ENCODE measurements at places on chromosomes 13 and 19.

- H3K4me3 ChIP-seq, result no peak overlapping the region
- no peaks in the 10 kb centered on the region for H3K4me1 ChIP-seq
- no peaks in the 10 kb centered on the region for H3K27me3 ChIP-seq
- no peak for DNase-seq
- peaks cover 8% of the 10 kb centered on the region for H3K36me3 ChIP-seq
Measured at GRCh38 chr13:73075546-73075945, 16.7 kb downstream of the KLF5 start.

GRCh38 chr19:38543807-38544568 is 73.8 kb downstream of the MAP4K1 start:
- no peaks in the 10 kb centered on the region for H3K27me3 ChIP-seq
- no peak overlapping the region for H3K27ac ChIP-seq
- peak overlapping the region; percentile 26 for H3K4me3 ChIP-seq
- no peak for DNase-seq

DNA sequence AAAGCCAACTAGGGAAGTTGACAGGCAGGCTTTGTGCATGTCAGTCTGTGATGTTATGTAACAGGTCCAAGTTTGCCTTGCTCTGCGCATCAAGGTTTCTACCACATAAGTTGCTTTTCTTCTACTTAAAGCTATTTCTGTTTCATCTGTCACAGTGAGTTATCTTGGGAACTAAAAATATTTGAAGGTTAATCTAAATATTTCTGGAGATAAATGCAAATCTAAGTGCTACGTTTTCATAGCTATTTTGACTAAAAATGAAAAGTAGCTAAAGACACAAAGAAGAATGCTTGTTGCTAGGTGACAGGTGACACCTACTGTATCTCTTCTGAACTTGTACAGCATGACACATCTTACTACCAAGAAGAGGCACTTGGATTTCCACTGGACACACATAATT is 135.6 kb downstream of the KLF12 start:
- H3K36me3 ChIP-seq, result no peaks in the 10 kb centered on the region
- no peaks in the 10 kb centered on the region for H3K4me1 ChIP-seq
- no peaks in the 10 kb centered on the region for H3K27me3 ChIP-seq
- no peak overlapping the region for H3K27ac ChIP-seq
- H3K4me3 ChIP-seq, result no peak overlapping the region

GRCh38 chr13:91704398-91704797 is 306.0 kb downstream of the GPC5 start:
- no peaks in the 10 kb centered on the region for H3K36me3 ChIP-seq
- H3K27ac ChIP-seq, result no peak overlapping the region
- H3K27me3 ChIP-seq, result no peaks in the 10 kb centered on the region
- no peak for DNase-seq
- no peak overlapping the region for H3K4me3 ChIP-seq
- H3K4me1 ChIP-seq, result no peaks in the 10 kb centered on the region

DNA sequence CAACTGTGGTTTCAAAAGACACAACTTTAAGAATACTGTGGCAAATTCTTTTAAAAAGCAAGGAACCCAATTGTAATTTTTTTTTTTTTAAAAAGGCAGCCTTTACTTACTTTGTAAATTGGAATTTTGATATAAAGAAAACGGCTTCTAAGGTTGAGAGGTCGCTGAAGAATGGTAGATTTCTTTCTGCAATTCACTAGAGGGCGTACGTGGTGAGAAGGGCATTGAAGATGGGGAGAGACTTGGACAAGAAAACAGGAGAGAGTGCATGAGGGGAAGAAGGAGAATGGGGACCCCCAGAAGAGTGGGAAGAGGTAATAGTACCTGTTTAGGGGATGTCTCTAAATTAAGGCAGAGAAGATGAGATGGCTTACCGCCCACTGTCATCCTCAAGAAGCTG is 33.5 kb upstream of the PABPC3 start:
- no peaks in the 10 kb centered on the region for H3K27me3 ChIP-seq
- no peak overlapping the region for H3K27ac ChIP-seq
- DNase-seq, result no peak
- H3K4me3 ChIP-seq, result no peak overlapping the region

DNA sequence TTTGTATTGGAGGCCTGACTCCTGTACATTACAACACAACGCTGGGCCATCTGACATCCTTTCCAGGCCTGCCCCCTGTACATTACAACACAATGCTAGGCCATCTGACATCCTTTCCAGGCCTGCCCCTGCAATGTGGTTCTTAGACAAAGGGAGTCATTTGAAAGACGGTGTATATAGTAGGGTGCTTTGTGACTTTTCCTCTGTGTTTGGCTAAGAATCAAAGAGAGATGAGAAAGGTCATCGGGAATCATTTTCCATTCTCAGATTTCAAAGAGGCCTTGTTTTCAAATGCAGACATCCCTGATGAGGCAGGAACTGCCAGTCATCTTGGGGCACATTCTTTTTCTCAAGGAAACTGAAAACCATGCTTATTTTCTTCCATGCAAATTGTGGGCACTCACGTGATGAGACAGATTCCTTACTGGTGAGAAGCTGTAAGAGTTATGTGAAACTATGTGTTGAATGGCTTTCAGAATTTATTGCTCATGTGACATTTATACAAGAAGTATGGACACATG is 551.6 kb downstream of the MYO16 start:
- H3K4me1 ChIP-seq, result no peaks in the 10 kb centered on the region
- no peak for DNase-seq
- H3K4me3 ChIP-seq, result no peak overlapping the region
- H3K27me3 ChIP-seq, result no peaks in the 10 kb centered on the region
- H3K27ac ChIP-seq, result no peak overlapping the region

DNA sequence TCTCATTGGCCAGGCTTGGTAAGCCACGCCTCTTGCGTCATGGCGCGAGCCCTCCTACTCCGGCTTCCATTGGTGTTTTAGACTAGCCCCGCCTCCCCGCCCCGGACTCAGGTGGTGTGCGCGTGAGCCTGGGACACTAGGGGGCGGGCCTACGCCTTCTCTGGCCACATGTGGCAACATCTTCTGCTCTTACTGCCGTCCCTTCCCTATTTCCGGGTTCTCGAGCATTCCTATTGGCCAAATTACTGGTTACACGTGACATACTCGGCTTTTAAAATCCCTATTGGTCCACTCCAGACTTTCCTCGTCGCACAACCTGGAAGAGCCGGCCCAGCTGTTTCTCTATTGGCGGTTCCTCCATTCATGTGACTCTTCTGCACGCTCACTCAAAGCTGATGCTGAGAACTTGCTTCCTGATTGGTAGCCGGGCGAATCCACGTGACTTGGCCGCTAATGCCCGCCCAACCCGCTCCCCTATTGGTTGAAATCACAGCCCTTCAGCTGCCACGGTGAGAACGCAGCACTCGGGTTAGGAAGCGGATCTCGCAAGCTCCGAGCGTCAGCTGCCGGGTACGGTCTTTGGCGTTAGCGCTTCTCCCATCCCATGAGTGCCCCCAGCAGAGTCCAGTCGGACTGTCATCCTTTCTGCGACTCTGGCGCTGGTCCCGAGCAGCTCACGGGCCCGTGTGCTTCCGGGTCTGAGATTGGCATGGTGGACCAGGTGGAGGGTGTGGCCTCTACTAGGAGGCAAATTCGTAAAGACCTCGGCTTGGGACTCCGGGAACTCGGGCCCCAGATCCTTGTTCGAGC is at the start of gene BLOC1S3:
Gene BLOC1S3 (plus strand): TSS at position 523 of the 810 bp plus-strand sequence. CDS start 513 bp downstream, outside the sequence.
- H3K36me3 ChIP-seq, result no peaks in the 10 kb centered on the region
- peak within 1 kb of the TSS; percentile 95 for H3K27ac ChIP-seq
- H3K4me3 ChIP-seq, result peak within 1 kb of the TSS; percentile 91

GRCh38 chr19:4744451-4745174 is 21.0 kb upstream of the DPP9 start:
- H3K4me1 ChIP-seq, result no peaks in the 10 kb centered on the region
- H3K27me3 ChIP-seq, result no peaks in the 10 kb centered on the region
- no peak overlapping the region for H3K4me3 ChIP-seq
- no peaks in the 10 kb centered on the region for H3K36me3 ChIP-seq

DNA sequence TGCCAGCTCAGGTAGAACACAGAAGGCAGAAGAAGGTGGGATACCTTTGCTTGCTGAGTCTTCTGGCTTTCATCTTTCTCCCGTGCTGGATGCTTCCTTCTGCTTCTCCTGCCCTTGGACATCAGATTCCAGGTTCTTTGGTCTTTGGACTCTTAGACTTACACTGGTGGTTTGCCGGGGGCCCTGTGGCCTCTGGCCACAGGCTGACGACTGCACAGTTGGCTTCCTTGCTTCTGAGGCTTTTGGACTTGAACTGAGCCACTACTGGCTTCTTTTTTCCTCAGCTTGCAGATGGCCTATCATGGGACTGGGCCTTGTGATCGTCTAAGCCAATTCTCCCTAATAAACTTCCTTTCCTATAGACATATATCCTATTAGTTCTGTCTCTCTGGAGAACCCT is 19.8 kb upstream of the ZNF331 start:
- peaks cover 4% of the 10 kb centered on the region for H3K4me1 ChIP-seq
- no peak overlapping the region for H3K27ac ChIP-seq
- no peak overlapping the region for H3K4me3 ChIP-seq
- no peaks in the 10 kb centered on the region for H3K36me3 ChIP-seq
- H3K27me3 ChIP-seq, result no peaks in the 10 kb centered on the region

DNA sequence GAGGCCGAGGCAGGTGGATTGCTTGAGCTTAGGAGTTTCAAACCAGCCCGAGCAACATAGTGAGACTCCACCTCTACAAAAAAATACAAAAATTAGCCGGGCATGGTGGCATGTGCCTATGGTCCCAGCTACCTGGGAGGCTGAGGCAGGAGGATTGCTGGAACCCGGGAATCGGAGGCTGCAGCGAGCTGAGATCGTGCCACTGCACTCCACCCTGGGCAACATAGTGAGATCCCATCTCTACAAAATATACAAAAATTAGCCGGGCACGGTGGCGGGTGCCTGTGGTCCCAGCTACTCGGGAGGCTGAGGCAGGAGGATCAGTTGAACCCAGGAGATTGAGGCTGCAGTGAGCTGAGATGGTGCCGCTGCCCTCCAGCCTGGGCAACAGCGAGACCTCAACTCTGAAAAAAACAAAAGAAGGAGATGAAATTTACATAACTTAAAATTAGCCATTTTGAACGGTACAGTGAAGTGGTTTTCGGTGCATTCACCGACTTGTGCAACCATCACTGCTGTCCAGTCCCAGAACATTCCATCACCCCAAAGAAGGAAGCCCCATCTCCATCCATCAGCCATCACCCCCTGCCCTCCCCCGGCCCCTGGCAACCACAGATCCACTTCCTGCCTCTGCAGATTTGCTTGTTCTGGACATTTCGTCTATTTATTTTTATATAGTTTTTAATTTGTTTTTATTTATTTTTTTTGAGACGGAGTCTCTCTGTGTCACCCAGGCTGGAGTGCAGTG is 1.6 kb upstream of the AZU1 start:
- no peak for DNase-seq
- H3K4me3 ChIP-seq, result no peak overlapping the region
- peaks cover 7% of the 10 kb centered on the region for H3K4me1 ChIP-seq
- no peaks in the 10 kb centered on the region for H3K36me3 ChIP-seq
- H3K27ac ChIP-seq, result no peak overlapping the region

DNA sequence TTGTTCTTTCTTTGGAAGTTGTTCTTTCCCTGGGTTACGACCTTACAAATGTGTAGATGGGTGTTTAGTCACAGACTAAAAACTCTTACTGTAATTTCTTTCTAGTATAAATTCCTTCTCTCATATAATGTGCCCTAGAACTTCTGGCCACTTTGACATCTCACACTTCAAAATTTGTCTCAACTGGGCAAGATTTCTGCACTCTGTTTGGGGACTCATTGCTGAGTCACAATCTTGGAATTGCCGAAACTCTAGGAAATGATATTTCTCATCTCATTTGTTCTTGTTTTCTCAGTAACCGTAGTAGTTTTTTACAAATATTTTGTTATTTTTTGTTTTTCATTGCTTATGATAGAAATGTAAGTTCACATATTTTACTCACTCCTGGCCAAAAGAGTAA is 2523.2 kb upstream of the PCDH20 start:
- H3K36me3 ChIP-seq, result no peaks in the 10 kb centered on the region
- DNase-seq, result no peak
- H3K27ac ChIP-seq, result no peak overlapping the region

- H3K4me1 ChIP-seq, result no peaks in the 10 kb centered on the region
- no peak for DNase-seq
- H3K4me3 ChIP-seq, result no peak overlapping the region
Measured at GRCh38 chr19:2604747-2605329, 97.7 kb downstream of the GNG7 start.

DNA sequence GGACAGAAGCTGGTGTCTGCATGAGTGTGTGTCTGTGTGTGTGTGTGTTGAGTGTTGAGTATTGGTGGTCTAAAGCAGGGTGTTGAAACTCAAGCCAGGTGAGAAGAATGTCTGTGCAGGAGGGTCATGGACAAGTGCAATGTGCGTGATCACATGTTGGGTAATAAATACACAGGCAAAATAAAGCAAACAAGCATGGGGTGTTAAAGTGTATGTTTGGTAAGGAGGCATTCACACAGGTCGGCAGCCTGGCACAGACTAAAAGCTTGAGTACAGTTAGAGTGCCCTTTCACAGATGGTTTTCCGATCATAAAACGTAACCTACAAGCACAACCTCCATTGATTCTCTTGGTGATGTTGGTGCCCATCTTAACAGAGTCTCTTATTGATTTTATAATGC is 476.9 kb upstream of the KLHL1 start:
- H3K27me3 ChIP-seq, result no peaks in the 10 kb centered on the region
- no peak for DNase-seq
- no peaks in the 10 kb centered on the region for H3K4me1 ChIP-seq
- no peak overlapping the region for H3K27ac ChIP-seq
